ENCODE measurements at places on chromosomes 3 and 15.

DNA sequence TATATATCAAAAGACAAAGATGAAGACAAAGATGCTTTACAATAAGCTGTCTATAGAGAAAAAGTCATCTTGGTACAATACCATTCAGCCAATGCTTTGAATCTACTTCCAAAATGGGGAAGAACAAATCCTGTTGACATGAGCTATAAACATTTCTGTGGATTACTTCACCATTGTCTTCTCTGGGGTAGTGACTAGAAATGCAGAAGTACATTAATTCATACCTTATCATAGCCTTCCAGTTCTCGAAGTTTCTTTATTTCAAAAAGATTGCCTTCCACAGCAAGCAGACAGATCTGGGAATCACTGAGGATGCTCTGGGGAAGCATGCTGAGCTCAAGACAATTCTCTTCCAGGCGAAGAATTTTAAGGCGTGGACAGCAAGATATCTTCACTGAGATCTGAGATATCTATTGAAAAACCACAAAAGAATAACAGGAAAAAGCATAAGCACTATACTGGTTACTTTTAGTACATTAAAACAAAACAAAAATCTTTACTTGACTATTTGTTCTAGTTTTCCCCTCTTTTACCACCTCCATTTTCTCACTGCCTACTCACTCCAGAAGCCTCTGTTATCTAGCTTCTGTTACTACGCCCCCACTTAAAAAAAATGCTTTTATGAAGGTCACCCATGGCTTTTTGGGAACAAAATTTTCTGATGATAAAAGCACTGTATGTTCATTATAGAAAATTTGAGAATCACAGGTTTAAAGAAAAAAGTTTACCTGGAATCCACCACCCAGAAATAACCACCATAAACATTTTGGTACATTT is 3.6 kb downstream of the LRRC57 start:
- H3K36me3 ChIP-seq = peaks cover 24% of the 10 kb centered on the region
- DNase-seq = no peak
- no peak overlapping the region for H3K27ac ChIP-seq

DNA sequence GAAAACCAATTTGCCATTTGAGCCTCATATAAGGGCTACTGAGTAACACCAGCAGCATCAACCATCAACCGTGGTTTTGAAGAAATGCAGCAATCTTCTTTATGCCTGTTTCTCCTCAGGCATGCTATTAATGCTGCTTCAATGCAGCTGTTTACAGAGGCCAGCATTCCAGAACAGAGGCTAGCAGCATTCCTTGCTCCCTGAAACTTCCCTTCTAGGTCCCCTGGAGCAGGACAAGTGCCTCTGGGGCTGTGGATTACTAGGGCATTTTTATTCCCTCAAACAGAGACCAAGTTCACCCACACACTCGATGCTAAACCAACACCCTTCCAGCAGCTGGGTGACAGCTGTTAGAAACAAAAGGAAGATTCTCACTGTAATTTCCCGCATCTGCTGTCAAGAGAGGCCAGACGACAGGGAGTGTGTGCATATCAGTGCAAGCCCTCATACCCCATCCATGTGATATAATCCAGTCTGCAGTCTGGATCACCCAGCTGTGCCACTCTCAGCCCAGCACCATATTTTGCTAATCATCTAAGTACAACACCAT is 57.5 kb downstream of the HOMER2 start:
- no peak overlapping the region for H3K4me3 ChIP-seq
- H3K27me3 ChIP-seq = no peaks in the 10 kb centered on the region
- no peak for DNase-seq
- H3K4me1 ChIP-seq = no peaks in the 10 kb centered on the region
- no peak overlapping the region for H3K27ac ChIP-seq
- H3K36me3 ChIP-seq = no peaks in the 10 kb centered on the region

DNA sequence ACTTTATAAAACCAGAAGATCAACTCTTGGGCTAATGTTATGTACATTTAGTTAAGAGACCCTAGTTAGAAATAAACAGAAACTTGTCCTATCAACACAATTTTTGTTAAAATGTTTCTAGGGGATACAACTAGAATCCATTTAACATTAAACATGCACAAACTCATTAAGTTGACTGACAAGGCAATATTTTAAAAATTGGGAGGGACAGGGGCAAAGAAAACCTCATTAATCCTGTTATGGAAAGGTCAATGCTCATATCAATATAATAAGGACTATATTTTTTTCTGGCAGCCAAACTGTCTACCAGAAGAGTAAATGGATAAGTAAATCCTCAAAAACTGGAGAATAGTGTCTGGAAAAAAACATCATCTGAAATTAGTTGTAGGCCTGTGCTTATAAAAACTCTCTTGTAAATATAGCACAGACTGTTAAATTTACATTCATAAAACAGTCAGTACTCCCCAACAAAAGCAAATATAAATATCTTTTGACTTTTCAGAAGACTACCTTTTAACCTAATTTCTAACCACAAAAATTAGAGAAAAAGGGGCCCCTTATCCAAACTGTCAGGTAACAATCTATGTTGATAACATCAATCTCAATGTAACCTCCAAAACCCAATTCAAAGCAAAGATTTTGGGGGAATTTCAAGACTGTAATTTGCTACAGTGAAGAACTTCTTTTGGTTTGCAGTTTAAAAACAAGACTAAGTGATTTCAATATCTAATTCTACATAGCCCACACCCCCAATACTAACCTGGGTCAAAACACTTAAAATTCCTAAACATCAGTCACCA is 4.2 kb downstream of the TRA2B start:
- no peak overlapping the region for H3K27ac ChIP-seq
- peaks cover 3% of the 10 kb centered on the region for H3K36me3 ChIP-seq
- H3K27me3 ChIP-seq = no peaks in the 10 kb centered on the region
- DNase-seq = no peak

GRCh38 chr3:143163562-143164100 is 44.1 kb downstream of the CHST2 start:
- DNase-seq = no peak
- H3K4me1 ChIP-seq = peaks cover 40% of the 10 kb centered on the region
- H3K27ac ChIP-seq = no peak overlapping the region
- H3K4me3 ChIP-seq = no peak overlapping the region

DNA sequence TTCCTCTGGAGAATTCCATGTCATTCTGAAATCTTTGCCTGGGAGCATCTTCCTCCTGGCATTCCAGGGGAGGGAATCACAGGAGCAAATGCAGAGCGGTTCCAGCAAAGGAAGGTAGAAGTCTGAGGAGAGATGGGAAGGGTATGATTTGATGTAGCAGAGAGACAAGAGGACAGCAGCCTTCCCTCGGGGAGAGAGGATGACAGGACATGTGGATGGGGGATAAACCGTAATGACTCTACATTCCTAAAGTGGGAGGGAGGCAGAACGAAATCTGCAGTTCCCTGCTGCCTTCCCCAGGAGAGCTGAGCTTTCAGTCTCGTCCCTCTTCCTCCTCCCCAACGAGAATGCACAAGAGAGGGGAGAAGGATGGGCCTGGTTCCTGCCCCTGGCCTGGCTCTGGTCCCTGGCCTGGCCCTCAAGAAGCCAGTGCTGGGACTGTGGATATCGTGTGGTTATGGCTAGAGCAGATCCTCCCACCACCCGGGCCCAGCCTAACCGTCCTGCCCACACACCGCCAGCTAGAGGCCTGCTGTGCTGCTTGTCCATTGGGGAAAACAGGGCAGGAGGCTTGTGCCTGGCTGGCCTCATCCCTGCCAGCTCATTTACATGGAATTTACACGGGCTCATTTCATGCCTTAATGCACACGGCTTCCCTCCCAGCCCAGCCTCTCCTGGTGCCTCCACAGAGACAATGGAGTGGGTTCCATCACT is 26.6 kb downstream of the SEMA7A start:
- no peak for DNase-seq
- peaks cover 21% of the 10 kb centered on the region for H3K4me1 ChIP-seq
- peaks cover 32% of the 10 kb centered on the region for H3K36me3 ChIP-seq
- H3K27ac ChIP-seq = no peak overlapping the region

DNA sequence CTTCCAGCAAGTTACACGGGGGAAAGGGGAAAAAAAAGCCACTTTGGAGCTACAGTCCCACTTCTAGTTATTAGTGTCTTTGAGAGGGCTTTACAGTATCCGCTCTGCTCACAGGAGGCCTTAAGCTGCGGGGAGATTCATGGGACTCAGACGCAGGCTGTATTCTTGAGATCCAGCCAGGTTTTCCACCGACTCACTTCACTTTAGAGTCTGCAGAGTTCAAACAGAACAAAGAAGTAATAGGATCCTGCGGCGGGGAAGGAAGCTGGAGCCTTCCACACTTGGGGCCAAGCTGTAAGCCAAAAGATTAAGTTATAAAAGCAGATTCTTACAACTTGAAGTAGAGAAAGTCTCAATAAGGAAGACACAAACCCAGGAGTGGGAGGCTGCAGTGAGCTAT is 60.2 kb upstream of the FAM174B start:
- H3K4me1 ChIP-seq = no peaks in the 10 kb centered on the region
- no peaks in the 10 kb centered on the region for H3K36me3 ChIP-seq
- no peak overlapping the region for H3K4me3 ChIP-seq
- peaks cover 14% of the 10 kb centered on the region for H3K27me3 ChIP-seq
- no peak for DNase-seq

GRCh38 chr3:160774172-160774571 is 18.1 kb downstream of the PPM1L start:
- H3K4me3 ChIP-seq = no peak overlapping the region
- no peak for DNase-seq
- H3K27me3 ChIP-seq = no peaks in the 10 kb centered on the region
- H3K4me1 ChIP-seq = no peaks in the 10 kb centered on the region

DNA sequence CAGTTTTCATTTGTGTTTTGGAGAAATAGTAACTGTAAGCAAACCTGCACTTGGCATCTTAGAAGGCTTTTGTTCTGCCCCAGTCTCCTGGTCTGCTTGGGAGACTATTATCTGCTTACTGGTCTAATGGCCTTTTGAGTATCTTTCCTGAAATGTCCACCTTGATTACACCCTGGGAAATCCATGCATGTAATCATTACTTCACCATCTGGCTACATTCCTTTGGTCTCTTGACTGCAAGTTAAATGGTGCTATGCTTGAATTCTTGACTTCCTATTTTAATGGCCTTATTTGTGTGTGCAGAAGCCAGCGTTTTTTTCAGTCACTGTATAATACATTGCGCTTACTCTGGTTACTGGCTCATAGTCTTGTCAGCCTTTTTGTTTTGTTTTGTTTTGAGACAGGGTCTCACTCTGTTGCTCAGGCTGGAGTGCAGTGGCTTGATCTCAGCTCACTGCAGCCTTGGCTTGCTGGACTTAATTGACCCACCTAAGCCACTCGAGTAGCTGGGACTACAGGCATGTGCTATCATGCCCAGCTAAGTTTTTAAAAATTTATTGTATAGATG is 30.0 kb downstream of the CHD2 start:
- no peak overlapping the region for H3K4me3 ChIP-seq
- no peaks in the 10 kb centered on the region for H3K27me3 ChIP-seq
- H3K27ac ChIP-seq = no peak overlapping the region
- no peak for DNase-seq

GRCh38 chr15:31031471-31032067 is 40.1 kb upstream of the MTMR10 start:
- no peak overlapping the region for H3K27ac ChIP-seq
- H3K27me3 ChIP-seq = no peaks in the 10 kb centered on the region
- DNase-seq = no peak
- H3K4me3 ChIP-seq = no peak overlapping the region
- H3K36me3 ChIP-seq = no peaks in the 10 kb centered on the region

GRCh38 chr3:134807189-134807588 is 12.1 kb downstream of the EPHB1 start:
- H3K36me3 ChIP-seq = no peaks in the 10 kb centered on the region
- H3K27me3 ChIP-seq = no peaks in the 10 kb centered on the region
- peaks cover 18% of the 10 kb centered on the region for H3K4me1 ChIP-seq
- DNase-seq = no peak

DNA sequence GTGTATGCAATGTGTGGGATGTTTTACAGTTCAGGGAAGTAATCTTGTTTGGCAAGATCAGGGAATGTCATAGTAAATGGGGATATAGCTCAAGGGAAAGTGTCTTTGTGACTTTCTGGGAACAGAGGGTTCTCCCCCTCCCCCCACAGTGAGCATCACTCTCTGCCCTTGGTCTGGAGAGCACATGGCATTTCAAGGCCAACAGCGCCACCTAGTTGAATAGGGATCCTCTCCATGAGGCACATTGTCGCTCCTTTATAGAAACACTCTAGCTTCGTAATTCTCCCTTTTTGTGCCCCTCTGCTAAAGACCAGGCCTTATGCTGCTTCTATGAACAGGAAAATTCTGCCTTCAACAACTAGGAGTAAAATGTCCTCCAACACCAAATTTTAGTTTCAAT is 37.1 kb upstream of the ARNT2 start:
- H3K27me3 ChIP-seq = no peaks in the 10 kb centered on the region
- no peak overlapping the region for H3K27ac ChIP-seq
- no peak for DNase-seq
- H3K4me3 ChIP-seq = no peak overlapping the region

Measured in thymus (tissue), 14 donors.